ENCODE measurements at places on chromosomes 12 and 14. TPM values are rescaled to one million over a fixed set of nuclear protein-coding genes. Genes with fewer than 3 reads are reported as not detected.

Gene ZC3H10
- total RNA-seq, result 4.3 TPM

GRCh38 chr14:35384455-35385041 is 20.0 kb downstream of the NFKBIA start:
- no peak for DNase-seq

Gene KRT77
- 0.66 TPM for total RNA-seq

- no peak for DNase-seq
Measured at GRCh38 chr12:1935700-1936378, 17.4 kb upstream of the CACNA2D4 start.

Data from thymus (tissue), 14 donors.